AG09319 (cell line): ENCODE measurements at places on chromosomes 12 and 14.

- no peak for DNase-seq
Measured at GRCh38 chr12:132374612-132375445, 45.4 kb upstream of the GALNT9 start.

DNA sequence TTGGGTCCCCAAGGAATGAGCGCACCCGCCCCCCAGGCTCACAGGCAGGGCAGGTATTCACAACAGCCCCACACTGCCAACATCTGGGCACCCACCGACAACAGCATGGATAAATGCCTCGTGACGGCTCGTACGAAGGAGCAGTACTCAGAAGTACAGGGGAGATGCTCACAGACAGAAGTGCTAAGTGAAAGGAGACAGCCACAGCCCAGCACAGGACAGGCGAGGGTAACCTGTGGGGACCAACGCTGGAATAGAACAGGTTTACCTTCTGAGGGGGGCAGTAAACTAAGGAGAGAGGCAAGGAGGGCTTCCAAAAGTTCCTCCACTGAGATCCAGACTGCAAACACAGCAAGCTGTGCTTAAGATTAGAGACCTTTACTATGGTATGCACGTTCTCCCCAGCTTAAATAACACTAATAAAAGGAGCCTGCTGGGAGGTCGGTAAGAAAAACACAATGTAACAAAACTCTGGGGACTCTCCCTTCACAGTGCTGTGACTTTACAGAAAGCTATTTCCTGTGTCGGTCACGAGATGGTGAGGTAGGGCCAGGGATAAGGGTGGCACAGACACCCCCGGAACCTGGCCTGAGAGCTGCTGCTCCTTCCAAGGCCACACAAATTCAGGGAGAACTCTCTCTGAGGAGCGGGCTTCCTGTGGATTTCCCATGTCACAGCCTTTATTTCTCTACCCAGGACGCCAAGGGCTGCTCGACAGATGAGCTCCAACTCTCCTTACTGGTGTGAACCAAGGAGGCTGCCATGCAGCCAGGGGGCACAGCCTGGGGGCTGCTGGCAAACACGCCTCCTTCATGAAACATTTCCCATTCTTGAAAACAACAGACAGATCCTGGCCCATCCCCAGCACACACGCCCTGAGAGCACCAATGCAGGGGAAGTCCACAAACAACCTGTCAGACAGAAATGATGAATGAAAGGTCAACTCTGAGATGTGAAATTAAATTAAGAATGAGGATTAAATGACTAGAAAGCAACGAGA lies 26.3 kb downstream of the SLC15A4 start:
- DNase-seq: no peak

DNA sequence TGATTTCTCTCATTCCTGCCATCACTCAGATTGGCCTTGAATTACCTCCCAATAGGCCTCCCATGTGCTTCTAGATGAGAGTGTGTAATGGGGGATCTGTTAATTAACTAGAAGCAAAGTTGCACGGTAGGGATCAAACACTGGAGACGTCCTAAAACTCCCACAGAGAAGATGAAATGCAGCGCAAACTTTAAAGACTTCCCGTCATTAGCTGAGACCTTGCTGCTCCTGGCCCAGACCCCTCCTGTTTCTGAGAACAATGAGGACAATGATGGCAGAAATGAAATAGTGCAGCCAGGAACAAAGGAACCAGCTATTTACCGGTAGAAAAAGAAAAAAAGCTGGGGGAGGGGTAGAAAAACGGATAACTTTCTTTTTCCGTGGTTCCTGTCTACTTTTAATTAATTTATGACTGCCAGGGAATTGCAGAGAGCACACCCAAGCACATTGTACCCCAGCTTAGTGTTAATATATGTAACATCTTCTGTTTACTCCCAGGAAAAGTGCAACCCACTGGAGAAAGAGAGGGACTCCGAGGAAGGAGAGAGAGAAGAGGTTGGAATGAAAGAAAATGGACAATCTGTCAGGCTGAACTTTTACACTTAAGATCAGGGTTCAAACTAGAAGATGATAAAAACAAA lies 280.7 kb upstream of the SOX5 start:
- DNase-seq: no peak

DNA sequence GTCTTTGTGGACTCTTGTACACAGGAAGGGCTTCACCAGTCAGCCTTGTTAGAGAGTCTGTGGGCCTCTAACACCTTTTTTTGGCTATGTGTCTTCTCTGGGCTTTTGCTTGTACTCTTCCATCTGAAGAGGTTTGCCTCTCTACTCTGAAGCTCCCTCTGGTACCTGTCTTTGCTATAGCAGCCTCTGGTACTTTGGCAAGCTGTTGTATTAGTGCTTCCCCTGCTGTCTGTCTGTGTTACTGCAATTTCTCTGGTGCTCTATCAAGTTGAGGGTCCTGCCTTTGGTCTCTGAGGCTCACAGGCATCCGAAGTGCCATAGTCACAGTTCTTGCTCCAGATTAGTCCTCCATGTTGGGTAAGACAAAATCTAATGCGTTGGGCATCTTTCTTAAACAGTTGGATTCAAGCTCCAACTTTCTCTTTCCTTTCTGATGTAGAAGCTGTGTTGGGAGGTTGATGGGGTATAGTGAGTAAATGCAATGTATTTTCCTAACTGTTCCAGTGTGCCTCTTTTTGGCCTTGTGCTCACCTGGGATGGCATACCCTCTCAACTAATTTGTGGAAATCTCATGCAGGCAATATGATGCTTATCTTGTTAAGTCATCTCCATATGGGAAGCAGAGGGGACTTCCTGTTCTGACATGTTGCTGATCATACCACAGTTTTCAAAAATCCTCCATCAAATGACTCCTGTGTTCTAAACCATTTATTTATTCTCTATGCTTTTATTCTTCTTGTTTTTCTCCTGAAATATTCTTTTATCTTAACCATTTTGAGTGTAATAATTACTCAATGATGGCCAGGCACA lies 88.8 kb downstream of the ATF7IP start:
- DNase-seq: no peak

- no peak for DNase-seq
Measured at GRCh38 chr12:105256921-105257320, 20.9 kb upstream of the APPL2 start.

GRCh38 chr14:76862546-76863282 lies 36.5 kb downstream of the LRRC74A start:
- no peak for DNase-seq

GRCh38 chr12:23433121-23433520 lies 516.3 kb downstream of the SOX5 start:
- no peak for DNase-seq
